ENCODE measurements at places on chromosomes 12 and 14. TPM values are rescaled to one million over a fixed set of nuclear protein-coding genes. Genes with fewer than 3 reads are reported as not detected.
A peak's percentile ranks its signal among the peaks of the same experiment; 100 is the strongest.

- no peaks in the 10 kb centered on the region for H3K27me3 ChIP-seq
- no peaks in the 10 kb centered on the region for H3K36me3 ChIP-seq
- no peak for DNase-seq
- H3K4me3 ChIP-seq = no peak overlapping the region
Observed at GRCh38 chr12:91871751-91872150, 273.9 kb downstream of the BTG1 start.

- no peaks in the 10 kb centered on the region for H3K36me3 ChIP-seq
- DNase-seq = no peak
- H3K27ac ChIP-seq = no peak overlapping the region
- H3K27me3 ChIP-seq = no peaks in the 10 kb centered on the region
Observed at GRCh38 chr14:26549571-26549970, 48.3 kb downstream of the NOVA1 start.

GRCh38 chr14:104977681-104978653, at the start of gene AHNAK2:
Gene AHNAK2, minus strand, starts transcription at chr14:104978374. Its CDS starts 137 bp downstream, at chr14:104978237.
- peaks cover 12% of the 10 kb centered on the region for H3K27me3 ChIP-seq
- no peak within 1 kb of the TSS for H3K27ac ChIP-seq
- no peaks in the 10 kb centered on the region for H3K36me3 ChIP-seq
- peaks cover 46% of the 10 kb centered on the region for H3K4me1 ChIP-seq
- peak within 1 kb of the TSS; percentile 56 for H3K4me3 ChIP-seq

- H3K36me3 ChIP-seq = no peaks in the 10 kb centered on the region
- DNase-seq = no peak
- no peaks in the 10 kb centered on the region for H3K4me1 ChIP-seq
- no peak overlapping the region for H3K4me3 ChIP-seq
- no peak overlapping the region for H3K27ac ChIP-seq
- H3K27me3 ChIP-seq = peaks cover 3% of the 10 kb centered on the region
Observed at GRCh38 chr12:116497051-116497591, 62.1 kb upstream of the MAP1LC3B2 start.

DNA sequence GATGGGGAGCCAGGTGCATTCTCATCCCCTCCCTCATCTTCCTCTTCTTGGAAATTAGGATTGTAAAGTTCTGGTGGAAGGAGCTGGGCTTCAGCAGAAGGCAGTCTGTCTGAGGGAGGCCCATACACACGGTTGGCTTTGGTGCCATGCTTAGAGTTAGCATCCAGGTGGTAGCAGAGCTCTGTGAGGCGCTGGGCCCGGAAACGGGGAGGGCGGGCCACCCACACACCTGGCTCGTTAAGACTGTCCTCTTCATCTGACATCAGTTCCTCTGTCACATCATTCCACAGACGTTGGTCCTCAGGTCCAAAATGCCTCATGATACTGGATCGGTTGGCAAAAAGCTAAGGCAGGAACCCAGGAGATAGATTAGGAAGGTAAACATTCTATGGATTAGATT, 4.9 kb upstream of the AJUBA start:
- DNase-seq = no peak
- H3K36me3 ChIP-seq = peaks cover 6% of the 10 kb centered on the region
- no peak overlapping the region for H3K27ac ChIP-seq

- H3K36me3 ChIP-seq = no peaks in the 10 kb centered on the region
- DNase-seq = no peak
- no peaks in the 10 kb centered on the region for H3K27me3 ChIP-seq
- no peaks in the 10 kb centered on the region for H3K4me1 ChIP-seq
Observed at GRCh38 chr14:49512147-49512551, 74.0 kb downstream of the RPS29 start.

- no peak overlapping the region for H3K27ac ChIP-seq
- H3K36me3 ChIP-seq = no peaks in the 10 kb centered on the region
- peaks cover 15% of the 10 kb centered on the region for H3K4me1 ChIP-seq
- H3K27me3 ChIP-seq = no peaks in the 10 kb centered on the region
- H3K4me3 ChIP-seq = no peak overlapping the region
Observed at GRCh38 chr14:61443481-61443880, 122.1 kb downstream of the PRKCH start.

- DNase-seq = no peak
- no peaks in the 10 kb centered on the region for H3K27me3 ChIP-seq
- no peaks in the 10 kb centered on the region for H3K36me3 ChIP-seq
- no peak overlapping the region for H3K4me3 ChIP-seq
- H3K27ac ChIP-seq = no peak overlapping the region
- no peaks in the 10 kb centered on the region for H3K4me1 ChIP-seq
Observed at GRCh38 chr14:50783563-50783962, 47.4 kb downstream of the NIN start.

- H3K4me1 ChIP-seq = peaks cover 14% of the 10 kb centered on the region
- no peak for DNase-seq
- H3K27ac ChIP-seq = no peak overlapping the region
- H3K27me3 ChIP-seq = no peaks in the 10 kb centered on the region
- no peak overlapping the region for H3K4me3 ChIP-seq
Observed at GRCh38 chr12:50642761-50643160, 121.1 kb upstream of the ATF1 start.

DNA sequence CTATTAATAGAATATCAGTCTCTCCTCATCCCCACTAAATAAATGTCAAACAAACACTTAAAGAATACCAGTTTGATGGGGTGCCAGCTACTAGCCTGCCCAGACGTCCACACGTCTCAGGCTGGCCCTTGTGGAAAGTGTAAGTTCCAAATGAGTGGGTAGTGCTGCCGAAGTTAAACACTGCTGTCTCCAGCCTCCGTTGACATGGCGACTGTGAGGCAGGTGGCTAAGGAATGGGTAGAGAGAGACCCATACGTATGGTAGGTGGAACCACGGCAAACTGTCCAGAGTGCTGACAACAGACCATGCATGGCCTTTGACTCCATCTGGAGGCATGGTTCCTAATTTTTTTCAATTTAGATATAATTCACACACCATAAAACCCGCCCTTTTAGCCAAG, 37.9 kb downstream of the PITPNM2 start:
- peaks cover 6% of the 10 kb centered on the region for H3K36me3 ChIP-seq
- peaks cover 20% of the 10 kb centered on the region for H3K4me1 ChIP-seq
- DNase-seq = no peak
- no peak overlapping the region for H3K4me3 ChIP-seq

DNA sequence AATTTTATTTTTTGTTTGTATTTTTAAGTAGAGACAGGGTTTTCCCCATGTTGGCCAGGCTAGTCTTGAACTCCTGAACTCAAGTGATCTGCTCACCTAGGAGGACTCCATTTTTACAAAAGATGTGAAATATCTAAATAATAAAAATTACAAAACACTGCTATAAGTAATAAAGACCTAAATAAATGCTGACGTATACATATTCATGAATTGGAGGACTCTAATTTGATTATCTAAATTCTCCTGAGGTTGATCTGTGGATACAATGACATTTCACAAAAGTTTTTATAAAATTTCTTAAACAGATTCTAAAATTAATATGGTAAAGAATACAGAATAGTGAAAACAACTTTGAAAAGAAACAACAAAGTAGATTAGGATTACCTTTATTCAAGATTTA, 1224.0 kb downstream of the SLC16A7 start:
- H3K27ac ChIP-seq = no peak overlapping the region
- no peaks in the 10 kb centered on the region for H3K36me3 ChIP-seq
- no peaks in the 10 kb centered on the region for H3K4me1 ChIP-seq
- H3K4me3 ChIP-seq = no peak overlapping the region
- no peak for DNase-seq

GRCh38 chr12:94762943-94763342, 112.6 kb upstream of the TMCC3 start:
- H3K36me3 ChIP-seq = no peaks in the 10 kb centered on the region
- H3K4me3 ChIP-seq = no peak overlapping the region
- no peaks in the 10 kb centered on the region for H3K27me3 ChIP-seq

GRCh38 chr14:100237735-100238418, 1.1 kb upstream of the YY1 start:
- no peaks in the 10 kb centered on the region for H3K27me3 ChIP-seq
- peaks cover 52% of the 10 kb centered on the region for H3K4me1 ChIP-seq
- peak overlapping the region; percentile 94 for H3K4me3 ChIP-seq
- peak; percentile 34 for DNase-seq
- peak overlapping the region; percentile 96 for H3K27ac ChIP-seq

Gene KCNH3
- total RNA-seq = 0.13 TPM

Gene PTPN21
- total RNA-seq = 3.3 TPM

Gene KIF26A
- not detected for total RNA-seq

Gene RDH16
- 0.07 TPM for total RNA-seq

Gene MYL6
- total RNA-seq = 1,778 TPM

Gene MANSC4
- total RNA-seq = not detected
